ENCODE measurements at places on chromosomes 16 and 17.
A peak's percentile ranks its signal among the peaks of the same experiment; 100 is the strongest.

DNA sequence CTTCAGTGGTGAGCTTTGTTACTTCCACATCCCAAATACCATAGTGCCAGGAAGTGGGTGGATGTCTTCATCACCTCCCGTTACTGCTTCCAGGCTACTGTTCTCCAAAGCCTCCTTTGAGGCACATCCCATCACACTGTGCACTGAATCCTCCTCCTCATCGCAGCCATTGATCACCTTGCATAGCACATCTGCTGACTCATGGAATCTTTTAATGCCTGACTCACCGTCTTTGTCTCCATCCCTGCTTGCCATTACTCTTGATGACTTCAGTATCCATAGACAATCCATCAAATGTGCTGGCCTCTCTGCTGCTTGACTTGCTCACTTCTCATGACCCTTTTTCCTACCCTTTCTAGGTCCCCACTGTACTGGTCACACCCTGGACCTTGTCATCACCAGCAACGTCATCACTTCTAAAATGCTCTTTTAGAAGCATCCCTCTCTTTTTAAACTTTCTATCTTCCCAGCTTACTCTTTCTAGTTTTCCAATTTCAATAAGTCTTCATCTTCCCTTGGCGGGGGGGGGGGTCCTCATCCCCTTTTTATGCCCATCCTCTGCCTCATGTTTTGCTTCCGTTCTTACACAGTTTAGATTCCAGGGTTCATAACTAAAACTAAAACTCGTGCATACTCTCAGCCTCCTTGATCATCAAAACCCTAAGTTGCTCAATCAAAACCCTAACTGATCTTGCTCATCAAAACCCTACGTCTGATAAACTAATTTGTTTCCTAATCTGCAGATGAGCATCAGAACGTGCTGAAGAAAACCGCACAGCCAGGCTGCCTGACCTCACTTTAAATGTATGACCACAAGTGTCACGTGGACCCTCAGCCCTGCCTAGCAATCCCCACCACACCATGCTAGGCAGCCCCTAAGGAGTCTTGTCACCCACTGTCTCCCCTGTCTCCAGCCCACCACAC is 289.7 kb upstream of the ZFHX3 start:
- no peaks in the 10 kb centered on the region for H3K4me1 ChIP-seq
- no peak for ATAC-seq
- no peak overlapping the region for H3K27ac ChIP-seq
- no peak overlapping the region for H3K4me3 ChIP-seq

- no peaks in the 10 kb centered on the region for H3K36me3 ChIP-seq
- no peak overlapping the region for H3K27ac ChIP-seq
- no peaks in the 10 kb centered on the region for H3K4me1 ChIP-seq
- no peak overlapping the region for H3K4me3 ChIP-seq
Observed at GRCh38 chr16:24013864-24014645, 178.3 kb downstream of the PRKCB start.

DNA sequence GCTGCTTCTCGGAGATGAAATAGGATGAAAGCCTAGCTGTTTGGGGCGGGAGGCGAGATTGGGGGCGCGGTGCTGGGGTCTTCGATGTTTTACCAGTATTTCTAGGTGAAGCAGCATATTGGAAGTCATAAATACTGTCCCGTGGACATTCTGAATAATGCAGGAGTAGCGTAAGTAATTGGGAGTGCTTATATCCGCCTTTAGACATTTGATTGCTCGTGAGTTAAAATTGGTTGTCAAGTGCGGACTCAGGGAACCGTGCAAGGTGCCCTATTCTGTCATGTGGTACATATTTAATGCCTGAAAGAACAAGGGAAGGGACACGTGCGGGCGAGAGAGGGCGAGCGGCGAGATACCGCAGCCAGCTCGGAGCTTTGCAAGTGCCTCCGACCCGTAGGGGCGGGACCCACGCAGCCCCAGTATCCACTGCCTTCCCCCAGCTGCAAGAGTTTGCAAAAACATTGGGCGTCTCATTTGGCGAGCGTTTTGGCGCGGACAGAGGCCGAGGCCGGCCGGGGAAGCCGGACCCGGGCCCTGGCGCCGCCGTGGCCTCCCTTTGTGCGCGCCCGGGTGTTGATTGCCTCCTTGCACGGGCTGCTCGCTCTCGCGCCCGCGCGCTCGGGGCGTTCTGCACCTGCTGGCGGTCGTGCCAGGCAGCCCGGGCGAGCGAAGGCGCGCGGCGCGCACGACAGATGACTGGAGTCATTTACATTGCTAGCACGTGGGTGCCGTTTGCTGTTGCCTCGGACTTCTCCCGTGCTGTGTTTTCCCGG is 849.8 kb upstream of the RBFOX1 start:
- H3K36me3 ChIP-seq = no peaks in the 10 kb centered on the region
- H3K27me3 ChIP-seq = peaks cover 41% of the 10 kb centered on the region
- H3K27ac ChIP-seq = no peak overlapping the region
- H3K4me3 ChIP-seq = no peak overlapping the region
- ATAC-seq = no peak

GRCh38 chr16:11794447-11794846 is 2.6 kb downstream of the ZC3H7A start:
- no peak for ATAC-seq
- H3K27ac ChIP-seq = peak overlapping the region; percentile 99
- H3K27me3 ChIP-seq = no peaks in the 10 kb centered on the region
- no peak overlapping the region for H3K4me3 ChIP-seq
- H3K36me3 ChIP-seq = peaks cover 12% of the 10 kb centered on the region

DNA sequence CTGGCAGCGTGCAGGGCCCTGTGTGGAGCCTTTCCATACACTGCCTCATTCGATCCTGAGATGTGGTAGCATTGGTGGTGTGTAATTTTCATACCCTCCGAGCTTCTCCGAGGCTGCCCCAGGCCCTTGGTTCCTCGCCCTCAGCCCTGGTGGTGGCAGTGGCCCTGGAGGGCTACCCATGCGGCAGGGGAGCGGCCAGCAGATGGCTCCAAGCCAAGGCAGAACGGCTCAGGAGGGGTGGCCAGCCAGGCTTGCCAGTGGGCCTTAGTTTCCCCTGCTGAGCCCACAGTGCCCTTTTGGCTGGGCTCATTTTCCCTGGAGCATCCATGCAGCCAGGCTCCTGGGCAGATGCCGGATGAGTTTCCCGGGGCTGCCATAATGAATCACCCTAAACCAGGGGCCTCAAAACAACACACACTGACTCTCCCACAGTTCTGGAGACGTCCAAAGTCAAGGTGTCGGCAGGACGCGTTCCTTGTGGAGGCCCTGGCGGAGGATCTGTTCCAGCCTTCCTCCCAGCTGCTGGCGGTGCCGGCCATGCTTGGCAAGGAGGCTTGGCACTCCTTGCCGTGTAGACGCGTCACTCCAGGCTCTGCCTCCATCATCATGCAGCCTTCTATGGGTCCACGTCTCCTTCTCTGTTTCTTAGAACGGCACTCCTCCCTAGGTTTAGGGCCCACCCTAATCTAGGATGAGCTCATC is 158.8 kb upstream of the GSE1 start:
- no peak for ATAC-seq
- H3K4me3 ChIP-seq = no peak overlapping the region
- H3K4me1 ChIP-seq = no peaks in the 10 kb centered on the region
- no peak overlapping the region for H3K27ac ChIP-seq
- no peaks in the 10 kb centered on the region for H3K36me3 ChIP-seq

All from gastroesophageal sphincter (tissue), 4 donors.